T47D (cell line): ENCODE measurements at places on chromosomes 7 and 10.

DNA sequence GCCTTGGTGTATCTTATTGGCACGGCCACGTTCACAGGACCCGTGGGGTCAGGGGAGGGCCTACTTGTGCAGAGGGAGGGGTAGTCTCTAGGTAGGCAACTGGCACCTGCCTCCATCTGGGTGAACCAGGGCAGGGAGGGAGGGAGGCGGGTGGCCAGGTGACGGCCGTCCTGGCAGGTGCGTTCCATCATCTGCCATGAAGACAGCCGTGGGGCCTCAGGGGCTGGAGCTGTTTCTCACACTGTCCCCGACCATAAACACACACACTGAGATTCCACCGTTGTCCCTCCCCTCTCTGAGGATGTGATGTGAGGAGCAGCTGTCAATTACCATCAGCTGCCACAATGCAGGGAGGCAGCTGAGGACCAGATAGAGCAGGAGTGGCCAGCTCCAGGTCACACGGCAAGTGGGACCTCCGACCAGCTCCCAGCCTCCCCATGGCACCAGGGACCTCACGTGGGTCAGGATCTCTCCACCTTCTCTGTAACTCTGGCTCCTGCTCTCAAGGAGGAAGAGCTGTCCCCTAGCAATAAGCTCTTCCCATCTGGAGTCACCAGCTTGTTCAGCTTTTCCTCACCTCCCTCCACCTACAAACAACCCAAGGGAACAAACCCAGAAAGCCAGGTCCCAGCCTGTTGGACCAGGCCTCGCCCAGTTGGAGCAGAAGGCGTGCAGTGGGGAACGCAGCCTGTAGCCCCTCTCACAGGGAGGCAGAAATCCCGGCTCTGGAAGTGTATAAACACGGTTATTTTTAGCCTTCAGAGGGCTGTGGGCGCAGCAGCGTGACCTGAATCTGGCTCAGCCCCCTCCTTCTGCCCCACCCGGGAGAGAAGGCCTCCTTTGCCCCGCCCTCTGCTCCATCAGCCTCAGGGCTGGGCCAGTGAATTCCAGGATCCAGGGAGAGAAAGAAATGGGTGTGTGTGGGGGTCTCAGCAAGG is 33.1 kb downstream of the ZMIZ1 start:
- peak; percentile 62 for DNase-seq

DNA sequence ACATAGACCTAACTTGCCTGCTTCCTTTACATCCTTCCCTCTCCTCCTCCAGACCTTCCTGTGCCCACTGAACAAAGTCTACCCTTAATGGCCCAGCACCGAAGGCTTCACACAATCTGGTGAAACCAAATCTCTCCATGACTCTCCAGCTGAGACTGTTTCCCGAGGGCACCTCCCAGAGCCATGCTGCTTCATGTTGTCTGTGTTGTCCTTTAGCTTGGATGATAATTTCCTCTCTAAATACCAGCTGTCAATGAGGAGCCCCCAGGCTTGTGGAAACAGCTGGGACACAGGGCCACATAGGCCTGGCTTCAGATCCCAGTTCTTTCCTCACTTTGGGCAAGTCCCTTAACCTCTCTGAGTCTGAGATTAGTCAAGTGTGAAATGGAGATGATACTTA is 54.3 kb downstream of the DLD start:
- no peak for DNase-seq

- no peak for DNase-seq
These were observed 23.7 kb downstream of the SH2B2 start for GRCh38 chr7:102310414-102310815.

- DNase-seq: no peak
These were observed 109.6 kb downstream of the TCERG1L start for GRCh38 chr10:131201741-131202515.

DNA sequence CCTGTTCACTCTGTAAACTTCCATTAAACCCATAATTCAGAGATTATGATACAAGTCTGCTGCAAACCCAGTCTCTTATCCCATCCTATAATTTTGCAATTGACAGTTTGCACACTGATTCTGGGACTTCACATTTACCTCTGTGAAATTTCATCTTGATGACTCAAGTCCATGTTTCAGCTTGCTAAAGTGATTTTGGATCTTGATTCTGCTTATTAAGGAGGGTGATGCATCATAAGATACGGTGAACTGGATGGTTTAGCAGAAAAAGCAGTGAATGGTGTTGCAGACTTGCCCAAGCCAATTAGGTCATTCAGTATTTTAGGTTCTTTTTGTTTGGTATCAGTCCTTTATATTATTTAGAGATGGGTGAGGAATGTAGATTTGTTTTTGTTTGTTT is 125.5 kb upstream of the PODXL start:
- no peak for DNase-seq
